Left forelimb (tissue), 1 donor: ENCODE measurements at places on chromosomes 7 and 10.

- DNase-seq, result no peak
Observed at GRCh38 chr10:113945075-113945686, 90.7 kb downstream of the NHLRC2 start.

GRCh38 chr7:30093420-30093952 lies 41.3 kb upstream of the MTURN start:
- no peak for DNase-seq

GRCh38 chr10:49272251-49273081 lies 26.5 kb upstream of the C10orf71 start:
- DNase-seq, result peak; percentile 57

DNA sequence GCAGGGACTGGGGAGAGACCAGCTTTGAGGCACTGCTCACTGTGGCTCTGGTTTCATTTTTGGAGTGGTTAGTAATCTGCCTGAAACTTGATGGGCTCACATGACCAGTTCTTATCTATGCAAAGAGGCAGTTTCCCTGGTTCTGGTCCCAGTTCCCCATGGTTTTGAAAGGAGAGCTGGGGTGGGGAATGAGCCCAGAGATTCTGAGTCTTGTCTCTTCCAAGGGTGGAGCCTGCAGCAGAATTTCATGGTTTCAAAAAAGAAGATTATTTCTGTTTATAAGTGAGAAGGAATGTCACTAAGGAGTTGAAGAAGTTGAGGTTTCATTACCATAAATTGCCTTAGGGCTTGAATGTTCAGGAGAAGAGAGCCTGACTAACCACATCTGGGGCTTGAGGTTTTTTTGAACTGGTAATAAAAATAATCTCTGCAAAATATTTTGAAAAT lies 190.2 kb upstream of the HABP2 start:
- DNase-seq, result no peak

- DNase-seq, result no peak
Observed at GRCh38 chr7:87032604-87033339, 26.7 kb downstream of the ELAPOR2 start.

DNA sequence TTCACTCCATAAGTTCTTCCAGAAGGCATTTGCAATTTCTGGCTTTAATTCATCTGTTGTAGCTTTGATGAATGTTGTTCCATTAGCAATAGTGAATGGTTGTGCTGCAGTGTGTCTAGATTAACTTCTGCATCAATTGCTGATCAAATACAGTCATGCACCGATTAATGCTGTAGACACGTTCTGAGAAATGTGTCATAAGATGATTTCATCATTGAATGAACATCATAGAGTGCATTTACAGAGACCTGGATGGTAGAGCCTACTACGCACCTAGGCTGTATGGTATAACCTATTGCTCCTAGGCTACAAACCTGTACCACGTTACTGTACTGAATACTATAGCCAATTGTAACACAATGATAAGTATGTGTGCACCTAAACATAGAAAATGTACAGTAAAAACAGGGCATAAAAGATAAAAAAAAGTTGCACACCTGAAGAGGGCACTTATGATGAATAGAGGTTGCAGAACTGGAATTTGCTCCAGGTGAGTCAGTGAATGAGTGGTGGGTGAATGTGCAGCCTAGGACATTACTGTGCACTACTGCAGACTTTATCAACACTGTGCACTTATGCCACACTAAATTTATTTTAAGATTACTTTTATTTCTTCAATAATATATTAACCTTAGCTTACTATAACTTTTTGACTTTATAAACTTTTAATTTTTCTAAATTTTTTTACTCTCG lies 170.7 kb downstream of the HERPUD2 start:
- DNase-seq, result no peak

DNA sequence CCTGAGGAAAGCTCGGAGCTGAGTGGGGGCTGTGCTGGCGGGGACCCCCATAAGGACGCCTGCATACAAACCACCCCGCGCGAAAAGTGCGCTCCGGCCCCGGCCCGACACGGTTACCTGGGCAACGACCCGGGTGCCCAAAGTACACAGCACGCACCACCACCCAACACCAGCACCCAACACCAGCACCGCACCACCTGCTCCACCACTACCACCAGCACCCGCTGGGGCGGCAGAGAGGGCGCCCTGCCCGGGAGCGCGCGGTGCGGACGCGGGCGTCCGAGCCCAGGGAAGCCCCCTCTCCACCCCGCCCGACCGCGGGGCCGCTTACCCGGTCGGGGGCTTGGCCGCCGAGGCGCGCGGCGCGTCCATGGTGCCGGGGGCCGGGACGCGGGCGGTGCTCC lies 345 bp downstream of the COBL start:
- DNase-seq, result no peak

GRCh38 chr10:13840036-13840435 lies 253.3 kb downstream of the PRPF18 start:
- no peak for DNase-seq

DNA sequence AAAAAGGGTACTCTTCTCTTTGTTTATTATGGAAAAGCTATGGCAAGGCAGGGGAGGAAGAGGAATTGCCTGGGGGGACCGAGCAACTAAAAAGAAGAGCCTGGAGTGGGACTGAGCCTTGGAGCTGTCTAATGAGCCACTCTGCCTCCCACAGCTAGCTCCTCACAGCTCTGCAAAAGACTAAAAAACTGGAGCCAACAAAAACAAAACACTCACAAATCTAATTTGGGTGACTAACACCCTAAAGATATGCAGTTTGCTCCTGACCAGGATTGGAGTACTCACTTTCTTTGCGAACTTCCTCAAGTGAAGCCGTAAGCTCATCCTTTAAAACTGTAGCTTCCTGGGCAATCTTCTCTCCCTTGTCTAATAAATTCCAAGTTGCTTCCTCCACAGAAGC lies 89.4 kb downstream of the CTNNA3 start:
- DNase-seq, result no peak

DNA sequence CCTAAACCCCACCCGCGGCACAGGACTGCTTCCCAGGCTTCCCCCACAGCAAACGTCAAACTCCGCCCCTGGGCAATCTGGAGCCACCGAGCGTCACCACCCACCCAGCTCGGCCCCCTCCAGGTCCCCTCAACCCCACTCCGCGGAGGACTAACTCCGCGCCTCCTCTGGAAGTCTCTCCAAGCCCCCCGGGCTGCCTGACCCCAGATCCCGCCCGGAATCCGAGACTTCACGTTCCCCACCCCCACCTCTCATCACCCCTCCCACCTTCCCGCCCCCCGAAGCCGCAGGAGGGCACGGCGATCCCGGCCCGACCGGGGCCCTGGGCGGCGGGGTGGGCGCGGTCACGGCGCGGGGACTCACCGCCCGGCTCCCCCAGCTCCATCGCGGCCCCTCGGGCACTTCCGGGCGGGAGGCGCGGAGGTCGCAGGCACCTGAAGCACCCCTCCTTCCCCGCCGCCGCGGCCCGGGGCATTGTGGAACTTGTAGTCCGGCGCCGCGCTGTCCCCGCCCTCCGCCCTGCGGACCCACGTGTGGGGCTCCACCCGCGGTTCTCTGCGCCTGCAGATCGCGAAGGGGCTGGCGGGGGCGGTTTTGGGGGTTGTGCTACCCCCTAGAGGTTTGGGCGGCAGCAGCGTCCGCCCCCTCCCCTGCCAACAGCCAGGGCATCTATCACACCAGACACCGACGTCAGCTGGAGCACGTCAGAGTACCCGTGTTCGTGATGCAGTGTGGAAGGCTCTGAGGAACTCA lies at the start of gene TMUB1:
Gene TMUB1 (minus strand): TSS at position 423 of the 753 bp plus-strand sequence. CDS start 930 bp downstream, outside the sequence.
- DNase-seq, result peak; percentile 86

GRCh38 chr7:42893346-42894240 lies 18.3 kb downstream of the C7orf25 start:
- DNase-seq, result no peak

- no peak for DNase-seq
Observed at GRCh38 chr7:100639995-100640516, 1.3 kb downstream of the TFR2 start.

DNA sequence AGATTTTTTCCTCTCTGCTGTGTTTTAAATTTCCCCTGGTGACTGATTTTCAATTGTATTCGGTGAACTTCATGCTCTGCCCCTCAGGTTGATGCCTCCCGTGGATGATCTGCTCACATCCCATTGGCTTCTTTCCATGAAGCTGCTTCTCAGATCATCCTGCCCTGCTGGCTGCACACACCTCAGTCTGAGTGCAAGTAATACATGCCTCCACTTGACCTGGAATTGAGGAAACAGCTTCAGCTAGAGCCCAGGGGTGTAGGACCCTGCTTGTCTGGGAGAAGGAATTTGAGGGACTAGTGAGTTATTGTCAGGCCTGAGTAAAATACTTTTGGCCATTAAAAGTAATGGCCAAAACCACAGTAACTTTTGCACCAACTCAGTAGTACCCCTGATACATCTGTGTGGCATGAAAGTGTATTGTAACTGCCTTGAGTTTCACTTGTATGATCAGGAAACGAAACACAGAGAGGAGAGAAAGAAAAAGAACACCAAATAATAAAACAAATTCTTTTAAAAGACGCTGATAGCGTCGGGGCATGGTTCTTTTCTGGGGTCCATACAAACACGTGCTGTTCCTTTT lies 49.4 kb downstream of the SPAM1 start:
- DNase-seq, result no peak

GRCh38 chr7:50364645-50365044 lies 60.1 kb downstream of the IKZF1 start:
- no peak for DNase-seq

DNA sequence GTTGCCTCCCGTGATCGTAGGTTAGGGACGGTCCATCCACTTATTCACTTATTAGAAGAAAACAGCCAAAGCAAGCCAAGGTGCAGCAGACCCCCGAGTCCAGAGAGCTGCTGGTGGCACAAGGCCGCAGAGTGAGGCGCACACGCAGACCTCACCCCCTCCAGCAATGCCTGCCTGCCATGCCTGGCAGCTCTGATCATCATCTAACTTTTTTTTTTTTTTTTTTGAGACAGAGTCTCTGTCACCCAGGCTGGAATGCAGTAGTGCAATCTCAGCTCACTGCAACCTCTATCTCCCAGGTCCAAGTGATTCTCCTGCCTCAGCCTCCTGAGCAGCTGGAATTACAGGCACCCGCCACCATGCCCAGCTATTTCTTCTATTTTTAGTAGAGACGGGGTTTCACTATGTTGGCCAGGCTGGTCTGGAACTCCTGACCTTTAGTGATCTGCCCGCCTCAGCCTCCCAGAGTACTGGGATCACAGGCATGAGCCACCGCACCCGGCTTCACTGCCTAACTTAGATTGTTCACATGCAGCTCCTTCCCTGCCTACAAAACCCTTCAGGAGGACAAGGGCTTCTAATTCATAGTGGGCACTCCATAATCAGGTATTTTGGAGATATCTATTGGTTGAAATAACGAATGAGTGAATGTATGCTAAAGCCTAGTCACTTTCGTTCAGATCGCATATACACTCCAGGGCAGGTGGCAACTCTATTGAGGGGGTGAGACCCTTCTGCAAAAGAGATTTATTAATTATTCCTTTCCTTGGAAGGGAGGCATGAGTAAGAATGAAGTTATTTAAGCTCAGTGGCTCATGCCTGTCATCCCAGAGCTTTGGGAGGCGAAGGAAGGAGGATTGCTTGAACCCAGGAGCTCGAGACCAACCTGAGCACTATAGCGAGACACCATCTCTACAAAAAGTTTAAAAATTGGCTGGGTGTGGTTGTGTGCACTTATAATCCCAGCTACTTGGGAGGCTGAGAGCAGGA lies 15.9 kb downstream of the TRIM56 start:
- DNase-seq, result no peak

- DNase-seq, result no peak
Observed at GRCh38 chr10:44908066-44908749, 2.9 kb upstream of the TMEM72 start.

DNA sequence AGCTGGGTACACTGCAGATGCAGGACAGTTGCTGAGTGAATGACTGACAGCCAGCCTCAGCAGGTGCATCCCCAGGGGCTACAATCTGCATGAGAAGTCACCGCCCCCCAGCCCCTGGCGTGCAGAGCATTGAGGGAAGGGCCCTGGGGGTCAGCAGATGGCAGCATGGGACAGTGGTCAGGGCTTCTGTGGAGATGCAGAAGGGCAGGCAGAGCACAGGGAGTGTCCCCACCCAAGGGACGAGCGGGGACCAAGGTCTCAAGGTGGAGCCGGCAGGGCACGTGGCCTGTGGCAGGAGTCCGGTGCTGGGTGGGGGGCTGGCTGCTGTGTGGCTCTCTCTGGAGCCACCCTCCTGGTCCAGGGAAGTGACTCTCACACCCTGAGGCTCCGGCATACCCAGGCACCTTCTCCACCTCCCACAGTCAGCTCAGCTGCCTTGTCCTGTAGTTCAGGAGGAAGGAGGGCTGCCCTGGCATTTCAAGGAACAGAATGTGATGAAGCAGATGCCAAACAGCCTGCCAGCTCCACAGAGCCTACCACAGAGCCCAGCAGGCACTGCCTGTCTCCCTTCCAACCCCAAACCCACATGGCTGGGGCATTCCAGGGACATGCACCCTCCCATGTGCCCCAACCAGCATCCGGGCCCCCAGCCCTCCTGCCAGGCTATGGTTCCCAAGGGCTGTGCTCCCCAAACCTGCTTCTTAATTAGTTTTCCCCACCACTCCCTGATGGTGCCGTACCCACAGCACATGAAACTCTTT lies 114.5 kb downstream of the TMEM130 start:
- no peak for DNase-seq

- no peak for DNase-seq
Observed at GRCh38 chr7:96233528-96234154, 88.3 kb downstream of the SLC25A13 start.

GRCh38 chr7:107165341-107165740 lies 3.5 kb upstream of the HBP1 start:
- no peak for DNase-seq

- no peak for DNase-seq
Observed at GRCh38 chr10:119644205-119644814, 6.9 kb upstream of the BAG3 start.

DNA sequence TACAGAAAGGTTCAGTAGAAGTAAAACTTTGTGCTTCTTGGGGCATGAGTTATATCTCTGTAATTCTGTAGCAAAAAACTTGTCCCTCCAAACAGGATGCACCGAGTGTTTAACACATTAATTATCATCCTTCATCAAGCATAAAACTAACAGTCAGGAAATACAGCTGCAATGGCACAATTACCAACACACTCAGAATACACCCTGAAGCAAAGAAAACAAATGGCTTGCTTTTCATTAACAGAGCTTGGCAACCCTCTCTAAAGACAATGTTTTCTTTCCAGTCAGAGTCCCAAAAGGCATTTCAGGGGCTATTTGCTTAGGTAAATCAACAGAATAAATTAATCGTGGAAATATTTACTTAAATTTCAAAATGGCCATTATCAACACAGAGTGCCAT lies 107.7 kb downstream of the ICA1 start:
- DNase-seq, result no peak

- DNase-seq, result no peak
Observed at GRCh38 chr10:7618461-7618860, 48.3 kb downstream of the ITIH5 start.
